ENCODE measurements at places on chromosomes 1 and 21. TPM values are rescaled to one million over a fixed set of nuclear protein-coding genes. Genes with fewer than 3 reads are reported as not detected.

The LY9 gene
- not detected for total RNA-seq

The ADAM30 gene
- total RNA-seq: not detected

The GCSAML gene
- not detected for total RNA-seq

The OR2T33 gene
- not detected for total RNA-seq

The OR2L8 gene
- total RNA-seq: not detected

The ITLN2 gene
- not detected for total RNA-seq

The AQP10 gene
- total RNA-seq: not detected

The SYNC gene
- 103 TPM for total RNA-seq

The CELA3A gene
- total RNA-seq: not detected

The TNFRSF1B gene
- 5.0 TPM for total RNA-seq

DNA sequence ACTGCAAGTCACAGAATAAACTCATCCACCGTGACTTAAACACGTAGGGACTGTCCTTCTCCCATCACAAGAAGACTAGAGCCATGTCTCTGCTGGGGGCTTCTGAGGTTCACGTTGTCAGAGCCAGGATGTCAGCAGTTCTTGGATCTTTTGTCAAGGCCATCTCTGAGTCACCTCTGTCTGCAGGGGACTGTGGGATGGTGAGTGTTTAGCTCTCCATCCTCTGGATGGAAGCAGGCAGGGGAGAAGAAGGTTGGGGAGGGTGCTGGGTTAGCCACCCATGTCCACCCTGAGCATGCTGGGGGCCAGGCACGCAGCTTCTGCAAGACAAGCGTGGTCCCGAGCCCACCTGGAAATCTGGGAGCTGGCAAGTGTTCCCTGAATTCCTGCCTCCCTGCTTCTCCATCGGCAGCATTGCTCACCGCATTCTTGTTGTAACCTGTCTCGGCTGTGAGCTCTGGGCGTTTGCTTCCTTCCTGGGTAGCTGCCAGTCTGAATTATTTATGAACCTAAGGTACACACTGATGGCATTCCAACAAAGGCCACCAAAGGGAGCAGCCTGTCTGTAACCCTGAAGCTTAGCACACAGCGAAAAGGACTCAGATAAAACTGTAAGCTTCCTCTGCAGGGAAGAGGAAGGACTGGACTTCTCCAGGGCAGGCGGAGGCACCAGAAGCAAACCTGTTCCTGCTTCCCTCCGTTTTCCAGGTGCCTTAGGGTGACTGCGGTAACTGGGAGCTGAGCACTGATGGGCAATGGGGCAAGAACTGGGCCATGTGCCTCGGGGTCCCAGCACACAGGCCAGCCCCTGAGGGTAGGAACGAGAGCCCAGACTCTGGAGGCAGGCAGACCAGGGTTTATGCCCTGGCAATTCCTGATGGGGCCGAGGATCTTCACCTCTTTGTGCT lies 88.6 kb downstream of the RIPK4 start:
- peak; percentile 8 for DNase-seq

GRCh38 chr1:70156529-70157120 lies 48.8 kb downstream of the LRRC40 start:
- peak; percentile 48 for DNase-seq

- peak; percentile 11 for DNase-seq
Measured at GRCh38 chr1:150765296-150765976, at the start of gene CTSS. Gene CTSS, minus strand, starts transcription at chr1:150765778. Its CDS starts 1,015 bp downstream, at chr1:150764763.

- peak; percentile 94 for DNase-seq
Measured at GRCh38 chr1:84286071-84286470, 15.4 kb upstream of the SAMD13 start.

GRCh38 chr21:44065428-44065827 lies 41.8 kb upstream of the PWP2 start:
- peak; percentile 57 for DNase-seq

DNA sequence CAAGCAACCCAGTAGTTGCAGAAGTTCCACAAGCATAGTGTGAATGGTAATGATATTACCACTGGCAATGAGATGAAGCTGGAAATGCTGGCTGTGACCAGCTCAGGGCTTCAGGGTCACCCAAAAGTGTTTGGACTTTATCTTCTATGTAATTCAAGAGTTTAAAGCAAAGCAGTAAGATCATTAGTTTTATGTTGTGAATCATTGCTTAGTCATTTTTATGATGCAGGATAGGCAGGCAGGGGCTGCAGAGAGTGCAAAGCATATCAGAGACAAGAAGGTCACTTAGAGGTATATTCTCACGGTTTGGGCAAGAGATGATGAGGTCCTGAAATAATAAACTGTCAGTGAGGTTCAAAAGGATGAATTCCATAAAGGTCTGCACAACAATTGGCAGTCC lies 147.4 kb downstream of the OLFM3 start:
- DNase-seq: no peak

DNA sequence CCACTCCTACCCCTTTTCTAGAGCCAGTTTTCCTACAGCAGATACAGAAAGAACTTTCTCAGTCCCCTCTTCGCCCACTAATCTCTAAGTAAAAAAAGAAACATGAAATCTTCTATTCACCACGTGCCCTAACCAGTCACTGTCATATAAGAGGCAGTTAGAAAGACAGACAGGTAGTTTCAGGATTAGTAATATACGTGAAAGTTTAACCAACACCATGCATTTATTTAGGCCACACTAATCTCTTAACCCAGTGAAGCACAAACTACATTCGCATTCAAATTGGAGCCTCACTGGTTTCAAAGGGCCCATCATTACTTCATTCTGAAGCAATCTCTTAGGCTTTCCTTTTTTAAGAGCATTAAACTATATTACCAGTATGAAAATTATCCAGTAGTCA lies 10.1 kb downstream of the GPATCH2 start:
- DNase-seq: no peak

GRCh38 chr1:200099040-200099439 lies 71.5 kb downstream of the NR5A2 start:
- no peak for DNase-seq

DNA sequence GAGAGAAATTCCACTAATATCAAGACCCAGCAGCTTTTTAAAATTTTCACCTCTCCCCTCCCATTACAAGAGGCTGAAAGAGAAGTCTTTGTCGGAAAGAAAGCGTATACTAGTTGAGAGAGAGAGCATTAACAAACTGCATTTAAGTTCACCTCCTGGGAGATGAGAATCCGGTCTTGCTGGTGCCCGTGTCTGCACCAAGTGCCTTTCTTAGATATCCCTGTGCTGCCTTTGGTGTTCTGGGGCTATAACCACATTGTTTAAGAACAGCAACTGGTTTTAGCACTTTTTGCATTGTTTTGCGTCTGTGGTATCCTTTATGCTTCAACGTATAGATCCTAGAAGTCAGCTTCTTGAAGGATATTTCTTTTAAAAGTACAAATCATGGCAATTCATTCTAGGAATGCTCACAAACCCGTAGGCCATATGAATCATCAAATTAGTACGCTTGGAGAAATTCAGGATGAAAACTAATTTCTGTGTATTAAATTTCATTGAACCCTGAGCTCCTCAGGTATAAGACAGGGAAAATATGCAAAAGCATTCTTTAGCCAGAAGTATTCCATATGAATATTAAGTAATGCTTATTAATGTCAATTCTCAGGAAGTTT lies 3.4 kb upstream of the RPE65 start:
- DNase-seq: peak; percentile 10

- DNase-seq: no peak
Measured at GRCh38 chr1:78142736-78143135, 97.0 kb downstream of the GIPC2 start.

GRCh38 chr1:157766792-157767191 lies 10.1 kb downstream of the FCRL2 start:
- no peak for DNase-seq

GRCh38 chr1:12616709-12617373 lies 1.2 kb downstream of the DHRS3 start:
- no peak for DNase-seq

- DNase-seq: no peak
Measured at GRCh38 chr1:21383785-21384401, 56.0 kb upstream of the NBPF3 start.

GRCh38 chr1:81756872-81757271 lies 43.9 kb upstream of the ADGRL2 start:
- peak; percentile 6 for DNase-seq

DNA sequence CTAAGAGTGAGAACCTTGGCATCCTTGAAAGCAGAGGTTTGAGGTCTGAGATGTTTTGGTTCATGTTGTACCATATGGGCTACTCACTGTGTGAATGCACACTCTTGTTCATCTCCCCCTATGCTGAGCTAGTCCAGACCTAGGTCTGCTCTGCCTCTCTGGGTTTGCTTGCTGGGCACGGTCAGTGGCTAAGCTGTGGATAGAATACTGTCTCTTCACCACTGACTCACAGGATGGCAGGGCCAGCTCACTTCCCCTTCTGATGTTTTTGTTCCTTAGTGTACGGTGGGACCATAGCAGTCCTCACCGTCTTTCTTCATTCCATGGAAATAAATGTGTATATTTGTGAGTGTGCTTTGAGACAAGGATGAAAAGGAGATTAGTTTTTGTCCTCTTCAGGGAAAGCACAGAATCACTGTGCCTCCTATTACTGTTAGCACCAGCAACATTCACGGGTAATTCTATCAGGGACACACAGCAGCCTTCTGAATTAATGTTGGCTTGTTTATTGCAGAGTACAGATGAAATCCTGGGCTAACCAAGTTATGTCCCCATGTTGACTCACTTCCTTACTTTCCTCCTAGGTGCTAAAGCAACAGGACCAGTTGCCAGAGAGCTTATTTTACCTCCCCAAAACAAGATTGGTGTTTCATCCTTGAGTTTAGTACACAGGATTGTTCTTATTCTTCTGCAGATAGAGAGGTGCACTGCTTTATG lies 56.9 kb upstream of the IVNS1ABP start:
- peak; percentile 36 for DNase-seq

DNA sequence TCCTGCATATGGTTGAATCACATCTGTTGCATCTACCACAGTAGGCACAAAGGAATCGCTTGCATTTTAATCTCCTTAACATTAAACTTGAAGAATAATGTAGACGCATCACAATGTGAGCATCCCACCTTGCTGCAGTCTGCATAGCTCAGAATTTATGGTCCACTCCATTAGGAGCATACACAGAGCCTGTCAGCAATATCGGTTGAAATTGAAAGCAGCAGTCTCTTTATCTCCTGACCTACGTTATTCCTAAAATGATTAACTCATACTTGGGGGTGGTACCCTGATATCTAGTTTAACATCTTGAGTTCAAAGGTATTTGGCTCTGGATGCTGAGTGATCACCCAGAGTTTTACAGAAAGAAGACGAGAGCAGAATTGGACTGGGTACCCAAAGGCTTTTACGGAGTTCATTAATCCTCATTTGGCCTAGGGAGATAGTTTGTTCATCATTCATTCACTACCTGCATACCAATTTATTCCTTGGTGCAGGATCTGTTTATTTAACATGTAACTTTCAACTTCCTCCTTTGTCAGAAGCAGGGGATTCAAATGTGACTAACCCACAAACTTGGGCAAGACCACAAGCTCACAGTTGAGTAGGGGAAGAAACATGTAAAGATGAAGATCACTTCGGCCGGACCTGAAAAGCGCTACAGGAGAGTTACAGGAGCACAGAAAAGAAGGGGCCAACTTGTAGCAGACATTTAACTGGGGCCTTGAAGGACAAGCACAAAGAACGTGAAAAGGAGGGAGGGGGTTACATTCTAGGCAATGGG lies 187.9 kb downstream of the DAB1 start:
- no peak for DNase-seq

DNA sequence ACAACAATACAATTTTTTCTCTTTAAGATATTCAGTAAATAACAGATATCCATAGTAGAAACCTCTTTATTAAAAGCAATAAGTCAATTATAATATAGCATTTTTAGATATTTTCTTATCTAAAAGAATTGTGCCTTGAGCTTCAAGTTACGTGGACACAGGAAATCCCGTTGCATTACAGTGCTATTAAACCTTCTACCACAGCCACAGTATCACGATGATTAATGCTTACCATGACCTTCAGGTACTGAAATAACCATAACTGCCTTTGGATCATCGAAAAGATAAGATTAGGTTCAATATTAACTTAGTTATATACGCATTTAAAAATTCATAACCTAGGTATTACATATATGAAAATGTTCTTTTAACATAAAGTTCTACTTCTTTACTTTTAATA lies 17.9 kb downstream of the B3GALNT2 start:
- peak; percentile 16 for DNase-seq

DNA sequence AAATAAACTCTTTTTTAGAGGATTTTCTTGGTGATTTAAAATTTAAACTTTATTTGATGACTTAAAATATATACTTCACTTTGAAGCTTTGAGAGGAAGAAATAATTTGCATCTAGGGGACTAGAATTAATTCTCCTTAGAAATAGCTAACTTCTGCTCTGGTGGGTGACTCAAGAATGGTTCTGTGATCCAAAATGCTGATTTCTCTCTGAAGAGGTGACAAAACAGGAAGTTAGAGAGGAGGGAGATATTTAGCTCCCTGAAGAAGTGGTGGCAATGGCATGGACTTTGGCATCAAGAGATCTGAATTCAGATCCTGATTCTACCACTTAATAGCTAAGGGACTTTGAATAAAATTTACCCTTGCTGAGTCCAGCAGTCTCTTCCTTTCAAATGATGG lies 125.8 kb upstream of the ATP1B1 start:
- no peak for DNase-seq

GRCh38 chr1:241592273-241592958 lies 47.8 kb downstream of the CHML start:
- DNase-seq: peak; percentile 82

- DNase-seq: no peak
Measured at GRCh38 chr1:104266612-104267011, 516.9 kb downstream of the AMY1C start.

DNA sequence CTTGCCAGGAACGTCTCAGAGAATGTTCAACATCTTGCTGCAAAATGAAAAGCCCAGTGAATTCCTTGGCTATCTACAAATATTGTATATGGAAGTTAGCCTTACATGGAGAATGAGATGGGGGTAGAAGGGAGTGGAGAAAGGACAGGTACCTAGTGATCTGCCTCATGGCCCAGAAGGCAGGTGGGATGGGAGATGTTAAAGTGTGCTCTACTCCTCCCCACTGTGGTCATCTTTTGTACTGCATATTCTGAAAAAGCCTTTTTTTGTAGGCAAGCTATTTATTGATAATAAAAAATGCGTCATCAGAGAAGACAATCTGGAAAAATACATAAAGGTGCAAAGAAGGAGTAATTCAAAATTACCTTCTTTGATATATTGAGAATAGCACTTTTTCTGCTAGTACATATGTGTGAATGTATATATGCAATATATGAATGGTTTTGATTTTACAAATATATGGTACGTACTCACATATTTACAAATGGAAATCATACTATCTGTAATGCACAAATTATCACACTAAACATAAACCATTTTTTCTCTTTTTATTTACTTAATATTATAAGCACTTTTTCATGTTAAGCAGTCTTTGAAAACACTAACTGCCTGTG lies 19.1 kb upstream of the SLC5A9 start:
- DNase-seq: peak; percentile 22
